Putamen (tissue), 1 donor: ENCODE measurements at places on chromosomes 2 and 18.

DNA sequence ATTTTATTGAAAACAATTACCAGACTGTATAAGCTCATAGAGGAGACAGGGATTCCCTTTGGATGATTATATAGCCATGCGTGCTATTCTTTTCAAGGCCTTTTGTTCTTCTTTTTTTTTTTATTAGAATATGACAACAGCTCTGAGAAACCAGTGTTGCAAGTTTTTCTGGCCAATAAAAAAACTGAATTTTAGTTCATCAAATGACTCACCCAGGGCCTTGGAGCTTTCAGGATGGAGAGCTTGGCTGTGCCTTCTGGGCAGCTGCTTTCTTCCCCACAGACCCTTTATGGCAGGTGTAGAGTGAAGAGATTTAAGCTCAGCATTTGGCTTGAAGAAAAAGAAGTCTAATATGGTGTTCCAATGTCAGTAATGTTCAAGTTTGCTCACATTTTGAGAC is 497.9 kb upstream of the FANCL start:
- DNase-seq = no peak

- DNase-seq = peak; percentile 74
Observed at GRCh38 chr2:46802665-46803546, 112.7 kb downstream of the MCFD2 start.

- no peak for DNase-seq
Observed at GRCh38 chr2:111045771-111046444, 74.8 kb upstream of the BCL2L11 start.

DNA sequence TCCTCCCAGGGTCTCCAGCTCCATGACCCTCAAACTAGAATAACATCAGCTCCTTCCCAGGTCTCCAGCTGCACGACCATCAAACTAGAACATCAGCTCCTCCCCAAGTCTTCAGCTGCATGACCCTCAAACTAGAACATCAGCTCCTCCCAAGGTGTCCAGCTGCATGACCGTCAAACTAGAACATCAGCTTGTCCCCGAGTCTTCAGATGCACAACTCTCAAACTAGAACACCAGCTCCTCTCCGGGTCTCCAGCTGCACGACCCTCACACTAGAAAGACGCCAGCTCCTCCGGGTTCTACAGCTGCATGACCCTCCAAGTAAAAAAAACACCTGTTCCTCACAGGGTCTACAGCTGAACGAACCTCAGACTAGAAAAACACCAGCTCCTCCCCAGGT is 312.9 kb upstream of the TFPI start:
- DNase-seq = no peak

- no peak for DNase-seq
Observed at GRCh38 chr18:55314615-55315237, 273.3 kb downstream of the TCF4 start.

- peak; percentile 58 for DNase-seq
Observed at GRCh38 chr2:190679813-190680591, 31.1 kb downstream of the NAB1 start.

DNA sequence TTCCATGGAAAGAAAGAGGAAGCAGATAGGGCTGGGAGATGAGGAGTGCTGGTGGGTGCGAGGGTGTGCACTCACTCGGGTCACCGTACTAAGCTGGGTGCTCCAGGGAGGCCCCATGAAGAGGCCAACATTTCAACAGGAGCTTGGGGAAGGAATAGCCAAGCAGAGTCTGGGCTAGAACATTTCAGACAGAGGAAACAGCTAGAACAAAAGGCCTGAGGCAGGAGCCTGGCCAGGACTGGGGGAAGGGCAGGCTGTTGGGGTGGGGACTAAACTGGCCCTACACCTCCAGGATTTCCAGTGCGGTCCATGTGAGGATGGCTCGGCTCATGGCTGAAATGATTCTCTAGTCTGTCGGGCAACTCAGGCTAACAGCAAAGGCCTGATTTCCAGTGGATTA is 90.8 kb downstream of the ZFP36L2 start:
- no peak for DNase-seq

GRCh38 chr2:75324141-75324540 is 124.8 kb upstream of the TACR1 start:
- DNase-seq = no peak

DNA sequence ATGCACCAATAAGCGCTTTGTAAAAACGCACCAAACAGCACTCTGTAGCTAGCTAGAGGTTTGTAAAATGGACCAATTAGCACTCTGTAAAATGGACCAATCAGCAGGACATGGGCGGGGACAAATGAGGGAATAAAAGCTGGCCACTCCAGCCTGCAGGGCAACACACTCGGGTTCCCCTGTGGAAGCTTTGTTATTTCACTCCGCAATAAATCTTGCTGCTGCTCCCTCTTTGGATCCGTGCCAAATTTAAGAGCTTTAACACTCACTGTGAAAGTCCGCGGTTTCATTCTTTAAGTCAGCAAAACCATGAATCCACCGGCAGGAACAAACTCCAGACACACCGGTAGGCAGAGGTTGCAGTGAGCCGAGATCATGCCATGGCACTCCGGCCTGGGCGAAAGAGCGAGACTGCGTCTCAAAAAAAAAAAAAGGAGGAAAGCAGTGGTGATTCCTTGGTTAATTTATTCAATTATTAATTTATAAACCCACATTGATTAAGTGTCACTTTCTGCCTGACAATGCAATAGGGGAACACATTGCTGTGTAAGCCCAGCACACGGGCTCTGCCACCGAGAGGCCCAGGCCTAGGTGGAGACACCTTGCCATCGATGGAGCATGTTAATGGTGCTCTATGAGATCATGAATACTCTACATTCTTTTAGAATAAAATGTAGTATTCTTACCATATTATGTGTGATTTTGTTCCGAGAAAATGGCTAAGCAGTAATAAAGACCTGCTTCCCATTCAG is 687.6 kb upstream of the HS6ST1 start:
- no peak for DNase-seq

- DNase-seq = no peak
Observed at GRCh38 chr18:48599391-48599790, 60.6 kb downstream of the CTIF start.

DNA sequence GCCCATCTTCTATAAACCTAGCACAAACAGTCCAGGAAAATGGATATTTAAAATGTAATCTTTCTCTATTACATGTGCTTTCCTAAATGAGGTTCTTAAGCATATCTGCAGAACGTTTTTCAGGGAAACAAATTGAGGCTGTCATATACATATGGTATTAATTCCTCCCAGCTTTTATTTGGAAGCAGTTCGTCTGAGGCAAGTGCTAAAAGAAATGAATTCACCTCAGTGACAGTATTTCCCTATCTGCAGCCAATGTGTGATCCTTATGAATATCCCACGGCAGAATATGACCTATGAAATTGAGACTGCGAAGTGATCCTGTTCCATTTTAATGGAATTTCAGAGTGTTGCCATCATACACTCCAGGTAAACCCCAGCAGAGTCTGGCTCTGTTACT is 7.1 kb downstream of the MYOM1 start:
- DNase-seq = no peak

- no peak for DNase-seq
Observed at GRCh38 chr2:42025151-42025582, 22.7 kb upstream of the PKDCC start.

GRCh38 chr2:2647141-2647541 is 316.1 kb upstream of the MYT1L start:
- DNase-seq = peak; percentile 69

DNA sequence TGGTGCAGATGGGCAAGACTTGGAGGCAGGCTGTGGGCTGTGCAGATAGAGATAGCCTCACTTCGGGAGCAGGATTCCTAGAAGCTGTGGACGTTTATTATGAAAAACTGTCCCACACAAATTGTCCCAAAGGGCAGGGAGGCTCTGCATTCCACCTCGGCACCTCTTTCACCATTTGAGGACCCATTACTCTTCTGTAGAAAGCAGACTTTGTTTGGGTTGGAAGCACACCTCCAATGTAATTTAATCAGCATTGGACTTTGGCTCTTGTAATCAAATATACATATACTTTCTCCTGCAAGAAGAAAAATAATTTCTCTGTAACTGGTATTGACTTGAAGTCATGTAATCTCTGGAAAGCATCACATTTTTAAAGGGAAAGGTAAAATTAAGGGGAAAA is 8.5 kb downstream of the ONECUT2 start:
- no peak for DNase-seq

GRCh38 chr18:69830189-69830588 is 117.5 kb downstream of the CD226 start:
- no peak for DNase-seq

DNA sequence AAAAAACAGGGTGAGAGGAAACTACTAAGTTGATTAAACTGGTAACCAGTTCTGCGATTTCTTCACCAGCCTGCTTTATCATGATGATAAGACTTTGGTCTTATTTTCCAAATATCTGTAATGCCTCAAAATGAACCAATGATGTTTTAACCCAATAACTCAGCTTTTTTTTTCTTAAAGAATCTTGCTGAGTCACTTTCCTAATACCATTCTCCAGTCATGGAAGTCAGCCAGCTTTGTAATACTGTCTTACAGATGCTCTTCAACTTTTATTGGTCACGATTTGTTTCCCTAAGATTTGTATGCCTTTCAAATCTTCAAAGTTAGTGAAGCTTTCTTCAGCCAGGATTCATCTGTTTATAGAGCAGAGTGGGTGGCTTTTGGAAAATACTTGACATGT is 47.7 kb upstream of the SMIM21 start:
- no peak for DNase-seq

DNA sequence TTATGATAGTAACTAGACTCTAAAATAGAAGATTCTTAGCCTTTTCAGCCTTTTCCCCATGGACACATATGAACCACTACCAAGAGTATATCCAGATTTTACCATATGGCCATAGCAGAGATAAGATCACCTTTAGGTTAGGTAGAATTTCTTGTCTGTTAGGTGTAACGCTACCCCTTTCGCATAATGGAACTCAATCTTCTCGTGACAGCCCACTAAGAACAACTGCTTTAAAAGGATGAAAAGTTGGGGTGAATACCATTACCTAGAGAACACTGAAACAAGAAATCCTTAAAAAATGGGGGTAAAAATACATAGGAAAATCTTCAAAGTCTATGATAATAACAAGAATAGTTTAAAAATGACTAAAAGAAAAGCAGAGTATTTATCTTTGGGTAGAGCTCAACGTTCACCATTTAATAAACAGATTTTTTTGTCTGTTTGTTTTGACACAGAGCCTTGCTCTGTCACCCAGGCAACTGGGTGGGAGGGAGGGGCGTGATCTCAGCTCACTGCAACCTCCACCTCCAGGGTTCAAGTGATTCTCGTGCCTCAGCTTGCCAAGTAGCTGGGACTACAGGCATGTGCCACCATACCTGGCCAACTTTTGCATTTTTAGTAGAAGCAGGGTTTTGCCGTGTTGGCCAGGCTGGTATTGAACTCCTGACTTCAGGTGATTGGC is 67.2 kb downstream of the VIL1 start:
- DNase-seq = no peak

DNA sequence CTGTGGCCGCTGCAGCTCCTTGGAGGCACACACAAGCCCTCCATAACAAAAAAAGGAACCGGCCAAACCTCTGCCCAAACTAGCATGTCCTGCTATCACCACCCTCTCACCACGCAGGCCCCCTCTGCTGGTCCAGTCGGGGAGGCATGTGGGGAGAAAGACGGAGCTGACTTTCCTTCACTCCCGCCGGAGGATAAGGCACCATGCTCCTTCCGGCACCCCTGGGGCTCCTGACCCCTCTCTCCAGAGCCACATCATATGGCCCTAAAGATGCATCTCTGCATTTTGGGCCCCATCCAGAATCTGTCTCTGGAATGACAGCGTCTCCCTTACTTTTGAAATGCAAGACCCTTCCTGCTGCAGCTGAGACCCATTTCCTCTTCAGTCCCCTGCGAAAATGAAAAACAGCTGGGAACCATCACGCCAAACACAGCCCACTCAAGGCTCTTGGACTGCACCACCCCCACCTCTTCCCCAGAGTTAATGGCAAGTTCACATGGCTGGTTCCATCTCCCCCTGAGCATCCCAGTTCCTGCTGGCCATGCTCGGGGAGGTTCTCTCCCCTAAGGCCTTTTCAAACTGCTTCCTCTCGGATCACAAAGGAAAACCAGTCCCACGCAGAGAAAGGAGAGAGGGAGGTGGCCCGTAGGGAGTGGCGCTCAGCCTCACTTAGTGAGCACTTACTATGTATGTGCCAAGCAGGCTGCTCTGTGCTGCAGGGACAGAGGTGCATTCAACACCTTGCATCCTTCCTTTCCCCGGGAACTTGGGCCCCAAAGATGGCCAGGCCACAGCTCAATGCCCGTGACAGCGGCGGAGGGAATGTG is 35.2 kb upstream of the MLPH start:
- DNase-seq = no peak

GRCh38 chr2:122022531-122022930 is 267.1 kb downstream of the TSN start:
- no peak for DNase-seq

DNA sequence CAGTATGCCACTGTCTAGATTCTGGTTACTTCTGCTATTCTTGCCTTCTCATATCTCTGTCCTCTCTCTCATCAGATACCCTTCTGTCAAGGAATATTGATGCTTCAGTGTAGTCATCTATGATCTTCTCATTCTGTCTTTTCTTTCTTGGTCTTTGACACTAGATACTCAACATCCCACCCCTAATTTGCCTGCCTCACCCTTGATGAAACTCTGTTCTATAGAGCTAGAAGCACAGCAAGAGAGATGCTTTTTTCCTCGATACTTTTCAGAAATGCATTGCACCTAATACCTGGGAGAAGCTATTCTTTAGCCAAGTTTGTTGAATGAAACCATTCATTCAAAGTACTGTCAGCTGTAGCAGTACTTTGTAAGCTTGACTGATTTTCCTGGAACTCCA is 9.5 kb downstream of the SEPTIN2 start:
- DNase-seq = no peak

GRCh38 chr2:215437614-215438013 is 1.7 kb upstream of the FN1 start:
- no peak for DNase-seq

DNA sequence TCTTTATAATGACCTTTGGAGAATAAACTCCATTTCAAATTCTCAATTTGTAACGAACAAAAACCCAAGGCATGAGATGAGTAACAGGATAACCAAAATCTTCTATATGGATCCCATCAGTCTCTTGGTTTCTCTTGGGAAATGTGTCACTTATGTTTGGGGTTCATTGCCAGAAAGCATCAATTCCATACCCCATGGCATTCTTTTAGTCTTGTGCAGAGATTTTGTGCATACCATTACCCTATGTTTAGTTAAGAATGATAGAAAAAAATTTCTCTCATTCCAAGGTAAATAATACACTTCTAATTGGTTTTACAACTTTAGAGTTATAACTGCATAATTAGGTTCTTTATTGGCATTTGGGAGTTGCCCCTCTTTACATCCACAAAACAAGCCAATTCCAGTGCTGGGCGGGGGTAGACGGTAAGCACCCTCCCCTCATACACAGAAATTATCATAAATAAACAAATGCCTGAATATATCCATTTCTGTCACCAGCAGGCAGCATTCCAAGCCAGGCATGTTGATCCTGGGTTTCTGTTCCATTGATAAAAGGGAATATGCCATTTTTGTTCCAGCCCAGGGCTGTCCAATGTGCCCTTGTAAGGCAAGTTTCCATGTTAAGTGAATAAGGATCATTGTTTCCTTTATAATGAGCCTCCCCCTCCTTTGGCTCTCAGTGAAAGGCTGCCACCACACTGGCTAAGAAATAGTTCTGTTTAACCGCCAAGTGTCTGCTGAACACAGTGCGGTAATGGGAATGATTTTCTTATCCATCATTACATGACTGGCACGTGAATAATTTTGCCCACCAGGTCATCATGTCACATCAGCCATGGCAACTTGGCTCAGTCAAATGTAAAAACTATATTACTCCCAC is 680.1 kb upstream of the ZEB2 start:
- DNase-seq = peak; percentile 84

- DNase-seq = no peak
Observed at GRCh38 chr2:68412127-68412819, 47.2 kb downstream of the PLEK start.

GRCh38 chr2:196957442-196957841 is 30.9 kb upstream of the PGAP1 start:
- no peak for DNase-seq
